ENCODE measurements at places on chromosomes 13 and 19.

DNA sequence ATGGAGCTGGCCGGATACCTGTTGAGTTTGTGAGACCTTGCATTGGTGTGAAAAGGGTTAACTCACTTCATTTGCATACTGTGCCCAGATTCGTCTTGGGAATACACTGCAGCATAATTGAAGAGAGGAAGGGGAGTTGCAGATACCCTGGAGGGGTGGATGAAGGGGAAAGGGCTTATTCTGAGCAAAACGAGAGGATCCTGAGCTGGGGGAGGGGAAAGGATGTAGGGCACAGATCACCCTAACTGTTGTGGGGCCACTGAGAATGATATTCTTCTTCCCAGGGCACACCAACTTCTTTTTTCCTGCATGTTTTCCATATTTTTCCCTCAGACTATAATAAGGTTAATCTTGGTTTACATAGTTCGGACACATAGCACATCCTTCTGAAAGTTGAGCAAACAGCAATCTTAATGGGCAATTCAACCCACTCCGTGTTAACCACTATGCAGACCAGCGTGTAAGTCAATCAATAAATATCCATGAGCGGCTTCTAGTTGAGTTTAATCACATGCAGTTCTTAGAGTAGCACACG lies 11.7 kb upstream of the PTPRS start:
- H3K27ac ChIP-seq, result no peak overlapping the region
- no peak overlapping the region for H3K4me3 ChIP-seq
- no peaks in the 10 kb centered on the region for H3K4me1 ChIP-seq
- no peaks in the 10 kb centered on the region for H3K36me3 ChIP-seq

- H3K4me1 ChIP-seq, result no peaks in the 10 kb centered on the region
- no peak for DNase-seq
- no peaks in the 10 kb centered on the region for H3K36me3 ChIP-seq
- no peak overlapping the region for H3K4me3 ChIP-seq
- H3K27me3 ChIP-seq, result no peaks in the 10 kb centered on the region
Observed at GRCh38 chr13:64007339-64007738, 2591.7 kb upstream of the PCDH20 start.

- H3K27me3 ChIP-seq, result peaks cover 2% of the 10 kb centered on the region
- no peak overlapping the region for H3K4me3 ChIP-seq
- H3K36me3 ChIP-seq, result no peaks in the 10 kb centered on the region
- H3K4me1 ChIP-seq, result peaks cover 35% of the 10 kb centered on the region
- H3K27ac ChIP-seq, result no peak overlapping the region
Observed at GRCh38 chr19:21587117-21587461, 81.7 kb downstream of the ZNF429 start.

- no peaks in the 10 kb centered on the region for H3K27me3 ChIP-seq
- no peak overlapping the region for H3K4me3 ChIP-seq
- peaks cover 11% of the 10 kb centered on the region for H3K36me3 ChIP-seq
- H3K4me1 ChIP-seq, result peaks cover 8% of the 10 kb centered on the region
- no peak for DNase-seq
Observed at GRCh38 chr19:48458016-48458415, 2.6 kb downstream of the KCNJ14 start.

- H3K4me3 ChIP-seq, result no peak overlapping the region
- H3K36me3 ChIP-seq, result no peaks in the 10 kb centered on the region
- no peak overlapping the region for H3K27ac ChIP-seq
Observed at GRCh38 chr19:6242677-6243076, 37.1 kb downstream of the MLLT1 start.

- H3K27me3 ChIP-seq, result no peaks in the 10 kb centered on the region
- H3K4me3 ChIP-seq, result no peak overlapping the region
- H3K4me1 ChIP-seq, result no peaks in the 10 kb centered on the region
- no peaks in the 10 kb centered on the region for H3K36me3 ChIP-seq
- DNase-seq, result no peak
- H3K27ac ChIP-seq, result no peak overlapping the region
Observed at GRCh38 chr13:67726979-67727378, 496.8 kb upstream of the PCDH9 start.

- H3K4me3 ChIP-seq, result no peak overlapping the region
- no peak overlapping the region for H3K27ac ChIP-seq
- no peaks in the 10 kb centered on the region for H3K36me3 ChIP-seq
- no peaks in the 10 kb centered on the region for H3K4me1 ChIP-seq
Observed at GRCh38 chr13:113623491-113624234, 34.3 kb downstream of the ATP4B start.

DNA sequence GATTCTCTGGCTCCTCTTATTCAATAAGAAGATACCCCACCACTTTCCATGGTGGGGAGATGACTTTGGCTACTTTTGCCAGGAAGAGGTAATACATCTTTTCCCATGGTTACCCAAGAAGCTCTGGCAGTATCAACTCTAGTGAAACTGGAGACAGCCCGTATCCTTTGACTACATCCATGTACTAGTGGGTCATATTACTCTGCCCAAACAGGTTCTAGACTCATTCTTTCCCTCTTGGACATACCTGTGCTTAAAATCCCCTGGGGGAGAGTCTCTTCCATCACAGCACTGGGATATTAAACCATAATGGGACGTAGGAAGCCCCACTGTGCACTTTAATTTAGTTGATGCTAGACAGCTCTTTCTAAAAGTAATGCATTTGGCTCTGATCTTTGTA lies 144.7 kb upstream of the KLF12 start:
- H3K27ac ChIP-seq, result no peak overlapping the region
- no peak for DNase-seq
- H3K4me1 ChIP-seq, result no peaks in the 10 kb centered on the region
- no peaks in the 10 kb centered on the region for H3K36me3 ChIP-seq
- no peaks in the 10 kb centered on the region for H3K27me3 ChIP-seq
- no peak overlapping the region for H3K4me3 ChIP-seq

DNA sequence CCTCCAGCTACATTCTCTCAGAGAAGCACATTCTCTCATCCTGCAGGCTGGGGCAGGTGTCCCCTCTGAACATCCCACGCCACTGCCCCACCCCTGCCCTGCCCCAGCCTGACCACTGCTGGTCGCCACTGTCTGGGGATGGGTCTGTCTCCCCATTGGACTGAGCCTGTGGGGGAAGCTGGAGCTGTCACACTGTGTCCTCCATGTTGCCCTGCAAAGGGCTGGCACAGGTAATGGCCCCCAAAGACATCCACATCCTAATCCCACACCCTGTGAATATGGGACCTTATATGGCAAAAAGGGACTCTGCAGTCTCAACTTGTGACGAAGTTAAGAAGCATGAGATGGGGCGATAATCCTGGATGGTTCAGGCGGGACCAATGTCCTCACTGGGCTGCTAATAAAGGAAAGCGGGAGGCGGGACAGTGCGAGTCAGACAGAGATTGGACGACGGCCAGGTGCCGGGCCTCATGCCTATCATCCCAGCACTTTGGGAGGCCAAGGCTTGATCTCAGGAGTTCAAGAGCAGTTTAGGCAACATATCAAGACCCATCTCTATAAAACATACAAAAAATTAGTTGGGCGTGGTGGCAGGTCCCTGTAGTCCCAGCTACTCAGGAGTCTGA lies 9.1 kb downstream of the AP2S1 start:
- DNase-seq, result no peak
- H3K4me1 ChIP-seq, result peaks cover 14% of the 10 kb centered on the region

DNA sequence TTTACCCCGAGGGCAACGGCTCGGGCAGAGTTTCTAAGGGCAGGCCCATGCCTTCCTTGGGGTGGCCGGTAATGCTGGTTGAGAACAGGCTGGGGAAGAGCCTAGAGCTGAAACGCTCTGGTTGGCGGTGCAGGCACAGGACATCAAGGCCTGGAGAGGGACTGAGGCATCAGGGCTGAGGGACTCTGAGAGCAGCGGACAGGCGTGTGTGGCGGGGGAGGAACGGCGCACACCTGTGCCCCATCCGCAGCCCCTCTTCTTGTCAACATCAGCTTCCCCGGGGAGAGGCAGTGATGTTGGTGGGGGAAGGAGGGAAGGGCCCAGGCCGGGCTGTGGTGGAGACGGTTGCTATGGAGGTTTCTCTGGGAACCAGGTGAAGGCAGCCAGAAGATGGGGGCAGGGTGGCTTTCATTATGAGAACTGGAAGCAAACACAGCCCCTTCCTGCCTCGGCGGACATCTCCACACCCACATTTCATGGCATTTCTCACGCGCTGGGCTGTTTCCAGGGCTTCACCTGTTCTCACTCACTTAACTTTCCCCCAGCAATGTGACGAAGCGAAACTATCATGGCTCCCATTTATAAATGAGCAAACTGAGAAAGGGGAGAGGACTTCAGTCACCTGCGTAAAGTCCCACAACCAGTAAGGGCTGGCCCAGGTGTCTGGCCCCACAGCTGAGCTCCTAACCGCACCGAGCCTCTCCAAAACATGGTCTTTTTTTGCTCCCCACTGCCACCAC lies 8.2 kb upstream of the ATF5 start:
- DNase-seq, result no peak
- H3K27me3 ChIP-seq, result no peaks in the 10 kb centered on the region
- no peak overlapping the region for H3K4me3 ChIP-seq
- peaks cover 37% of the 10 kb centered on the region for H3K36me3 ChIP-seq
- H3K4me1 ChIP-seq, result peaks cover 20% of the 10 kb centered on the region
- no peak overlapping the region for H3K27ac ChIP-seq

GRCh38 chr13:102962430-102962829 lies 103.8 kb downstream of the SLC10A2 start:
- no peak overlapping the region for H3K27ac ChIP-seq
- H3K4me1 ChIP-seq, result no peaks in the 10 kb centered on the region
- H3K27me3 ChIP-seq, result no peaks in the 10 kb centered on the region
- DNase-seq, result no peak
- no peaks in the 10 kb centered on the region for H3K36me3 ChIP-seq

DNA sequence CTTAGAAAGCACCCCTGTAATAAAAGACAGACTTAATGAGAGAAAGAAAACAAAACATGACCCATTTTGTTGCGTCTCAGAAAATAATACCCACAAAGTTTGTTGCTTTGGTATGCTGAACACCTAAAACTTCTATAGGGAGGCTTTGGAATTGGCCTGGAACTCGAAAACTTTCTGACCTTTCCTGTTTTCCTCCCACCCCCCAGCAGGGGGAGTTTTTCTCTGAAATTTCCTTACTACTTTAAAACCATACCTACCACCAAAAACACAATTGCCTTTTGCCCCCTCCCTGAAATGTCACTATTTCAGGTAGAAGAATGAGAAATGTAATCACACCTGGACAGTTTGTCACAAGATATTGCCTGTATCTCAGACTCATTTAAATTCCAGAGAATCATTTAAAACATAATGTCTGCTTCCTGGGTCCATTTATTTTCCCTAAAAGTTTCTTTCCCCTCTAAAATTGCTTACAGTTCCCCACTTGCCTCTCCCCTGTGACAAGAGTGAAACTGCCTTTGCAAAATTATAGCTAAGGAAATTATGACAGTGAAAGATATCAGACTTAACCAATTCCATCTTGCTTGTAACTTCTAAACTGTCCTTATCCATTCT lies 2700.2 kb downstream of the PCDH9 start:
- DNase-seq, result peak; percentile 4
- H3K36me3 ChIP-seq, result no peaks in the 10 kb centered on the region

DNA sequence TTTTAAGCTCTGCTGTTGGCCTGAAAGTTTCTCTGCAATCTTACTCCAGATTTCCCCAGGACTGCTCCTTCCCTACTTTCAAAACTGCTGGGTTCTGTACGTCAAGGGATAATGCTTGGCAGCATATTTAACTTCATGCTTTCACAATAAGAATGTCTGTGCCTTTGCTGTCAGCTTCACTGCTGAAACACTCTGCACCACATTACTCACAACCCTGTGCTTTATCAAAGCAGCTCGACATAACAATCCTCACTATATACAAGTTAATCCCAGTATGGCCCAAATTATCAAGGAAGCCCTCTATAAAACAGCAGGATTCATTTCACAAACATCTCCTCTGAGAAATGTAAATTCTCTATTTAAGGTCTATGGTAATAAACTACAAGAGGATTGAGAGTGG lies 17.5 kb downstream of the LATS2 start:
- H3K27me3 ChIP-seq, result no peaks in the 10 kb centered on the region
- peaks cover 13% of the 10 kb centered on the region for H3K4me1 ChIP-seq
- peaks cover 6% of the 10 kb centered on the region for H3K36me3 ChIP-seq
- no peak for DNase-seq

DNA sequence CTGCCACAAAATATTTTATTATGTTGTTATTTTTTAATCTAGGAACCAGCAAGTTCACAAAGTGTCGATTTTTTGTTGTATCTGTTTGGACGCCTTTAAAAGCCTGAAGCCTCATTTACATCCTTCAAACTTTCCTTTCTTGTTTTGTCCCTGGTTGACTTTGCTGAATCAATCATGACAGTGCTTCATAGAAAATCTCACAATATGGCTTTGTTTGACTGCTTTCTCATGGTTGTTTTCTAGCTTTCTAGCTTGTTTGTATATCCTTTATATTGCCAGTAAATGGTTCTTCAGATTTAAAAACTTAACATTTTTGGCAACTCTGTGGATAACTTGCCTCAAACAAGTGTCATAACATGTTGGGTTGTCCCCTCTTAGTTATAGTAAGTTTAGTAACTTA lies 84.1 kb upstream of the ATXN8OS start:
- no peaks in the 10 kb centered on the region for H3K4me1 ChIP-seq
- no peak overlapping the region for H3K4me3 ChIP-seq
- no peaks in the 10 kb centered on the region for H3K27me3 ChIP-seq
- DNase-seq, result no peak

DNA sequence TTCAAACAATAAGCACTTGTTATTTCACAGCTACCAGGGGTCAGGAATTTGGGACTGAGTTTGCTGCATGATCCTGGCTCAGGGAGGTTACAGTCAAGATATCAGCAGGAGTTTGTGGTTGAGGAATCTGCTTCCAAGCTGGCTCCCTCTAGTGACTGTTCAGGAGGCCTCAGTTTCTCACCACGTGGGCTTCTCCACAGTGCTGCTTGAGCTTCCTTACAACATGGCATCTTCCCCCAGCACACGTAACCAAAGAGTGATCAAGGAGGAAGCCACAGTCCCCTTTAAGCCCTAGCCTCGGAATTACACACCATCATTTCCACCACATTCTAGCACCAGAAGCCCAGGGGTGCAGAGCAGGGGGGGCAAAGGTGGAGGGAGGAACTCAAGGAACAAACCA lies 28.8 kb downstream of the CELF5 start:
- H3K27me3 ChIP-seq, result no peaks in the 10 kb centered on the region
- no peak overlapping the region for H3K4me3 ChIP-seq
- no peaks in the 10 kb centered on the region for H3K4me1 ChIP-seq
- no peak for DNase-seq

GRCh38 chr13:87792878-87793277 lies 121.7 kb downstream of the SLITRK5 start:
- H3K36me3 ChIP-seq, result no peaks in the 10 kb centered on the region
- H3K27ac ChIP-seq, result no peak overlapping the region
- no peaks in the 10 kb centered on the region for H3K4me1 ChIP-seq
- no peak for DNase-seq
- no peaks in the 10 kb centered on the region for H3K27me3 ChIP-seq

GRCh38 chr13:83620530-83621220 lies 261.6 kb downstream of the SLITRK1 start:
- no peaks in the 10 kb centered on the region for H3K27me3 ChIP-seq
- H3K36me3 ChIP-seq, result no peaks in the 10 kb centered on the region
- no peak overlapping the region for H3K4me3 ChIP-seq
- DNase-seq, result no peak
- H3K27ac ChIP-seq, result no peak overlapping the region
- no peaks in the 10 kb centered on the region for H3K4me1 ChIP-seq

GRCh38 chr13:44231786-44232516 lies 141.7 kb upstream of the SERP2 start:
- no peaks in the 10 kb centered on the region for H3K4me1 ChIP-seq
- no peaks in the 10 kb centered on the region for H3K36me3 ChIP-seq
- no peaks in the 10 kb centered on the region for H3K27me3 ChIP-seq

GRCh38 chr13:105937451-105937850 lies 598.0 kb downstream of the EFNB2 start:
- H3K4me1 ChIP-seq, result no peaks in the 10 kb centered on the region
- H3K4me3 ChIP-seq, result no peak overlapping the region

GRCh38 chr13:110323172-110323891 lies 16.2 kb downstream of the COL4A2 start:
- H3K27me3 ChIP-seq, result peaks cover 3% of the 10 kb centered on the region
- no peak overlapping the region for H3K27ac ChIP-seq
- H3K4me3 ChIP-seq, result no peak overlapping the region
- H3K4me1 ChIP-seq, result no peaks in the 10 kb centered on the region
